Jurkat, Clone E6-1 (cell line): ENCODE measurements at places on chromosomes 3 and 15.

- no peak for DNase-seq
Observed at GRCh38 chr15:85616549-85617110, 178.1 kb downstream of the KLHL25 start.

GRCh38 chr3:182234881-182235280, 523.2 kb downstream of the SOX2 start:
- no peak for DNase-seq

DNA sequence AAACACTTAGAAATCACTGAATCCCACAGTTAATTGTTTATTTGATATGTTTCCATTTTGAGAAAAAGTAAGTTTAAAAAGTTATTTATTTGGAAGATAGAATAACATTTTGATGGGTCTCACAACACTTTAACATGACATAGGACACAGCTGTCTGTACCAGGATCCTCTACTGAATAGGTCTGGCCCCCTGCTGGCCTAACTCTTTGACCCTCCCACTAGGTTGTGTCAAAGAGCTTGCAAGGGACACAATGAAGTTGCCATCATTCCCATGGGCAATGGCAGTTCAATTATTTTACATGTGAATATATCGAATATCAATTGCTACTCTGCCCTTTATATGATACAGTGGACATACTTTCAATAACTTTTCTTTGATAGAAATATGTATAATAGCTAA, 138.9 kb downstream of the EPHA3 start:
- peak; percentile 17 for DNase-seq

- no peak for DNase-seq
Observed at GRCh38 chr15:50190723-50191122, 8.7 kb downstream of the SLC27A2 start.

GRCh38 chr3:116393199-116393598, 52.1 kb downstream of the LSAMP start:
- no peak for DNase-seq

DNA sequence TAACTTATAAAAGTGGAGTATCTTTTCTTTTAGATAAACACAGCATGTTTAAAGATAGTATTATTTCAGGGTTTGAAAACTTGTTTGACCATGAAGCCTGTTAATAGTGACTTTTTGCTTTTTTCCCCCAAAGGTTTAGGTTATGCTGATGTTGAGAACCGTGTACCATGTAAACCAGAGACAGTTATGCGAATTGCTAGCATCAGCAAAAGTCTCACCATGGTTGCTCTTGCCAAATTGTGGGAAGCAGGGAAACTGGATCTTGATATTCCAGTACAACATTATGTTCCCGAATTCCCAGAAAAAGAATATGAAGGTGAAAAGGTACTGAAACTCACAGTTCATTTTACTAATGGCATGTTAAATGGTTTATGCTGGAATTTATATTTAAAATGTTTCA, 5.1 kb downstream of the LACTB start:
- DNase-seq = no peak

- DNase-seq = no peak
Observed at GRCh38 chr3:49219132-49219531, 47.7 kb downstream of the KLHDC8B start.

DNA sequence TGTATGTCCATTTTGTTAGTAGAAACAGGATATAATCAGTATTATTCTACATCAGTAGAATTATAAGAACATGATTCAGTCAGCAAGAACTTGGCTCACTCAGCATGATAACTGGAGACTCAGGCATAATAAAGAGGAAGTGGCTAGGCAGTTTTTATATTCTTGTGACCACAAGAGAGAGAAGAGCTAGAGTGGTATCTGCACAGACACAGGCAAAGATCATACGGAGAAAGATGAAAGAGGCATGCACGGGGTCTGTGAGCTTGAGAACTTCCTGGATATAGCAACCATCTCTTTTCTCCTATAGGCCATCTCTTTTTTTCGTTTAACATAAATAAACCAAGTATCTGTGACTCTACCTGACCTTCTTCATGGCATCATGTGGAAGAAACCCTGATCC, 46.8 kb downstream of the MYO5A start:
- peak; percentile 99 for DNase-seq

DNA sequence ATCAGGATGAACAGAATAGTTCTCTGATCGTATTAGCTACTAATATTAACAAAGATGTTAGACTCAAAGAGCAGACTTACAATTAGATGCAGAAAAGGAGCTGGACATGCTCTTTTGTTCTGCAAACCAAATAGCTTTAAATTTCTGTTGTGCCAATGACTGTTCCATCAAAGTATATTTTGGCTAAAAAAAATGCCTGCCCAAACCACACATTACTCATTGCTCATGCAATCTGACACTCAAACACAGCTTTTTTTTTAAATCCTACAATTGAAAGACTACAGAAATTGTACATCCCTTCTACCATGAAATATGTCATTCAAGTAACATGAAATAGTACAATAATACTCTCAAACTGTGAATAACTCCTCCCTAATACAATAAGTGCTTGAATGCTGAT, 48.6 kb downstream of the SHOX2 start:
- no peak for DNase-seq

DNA sequence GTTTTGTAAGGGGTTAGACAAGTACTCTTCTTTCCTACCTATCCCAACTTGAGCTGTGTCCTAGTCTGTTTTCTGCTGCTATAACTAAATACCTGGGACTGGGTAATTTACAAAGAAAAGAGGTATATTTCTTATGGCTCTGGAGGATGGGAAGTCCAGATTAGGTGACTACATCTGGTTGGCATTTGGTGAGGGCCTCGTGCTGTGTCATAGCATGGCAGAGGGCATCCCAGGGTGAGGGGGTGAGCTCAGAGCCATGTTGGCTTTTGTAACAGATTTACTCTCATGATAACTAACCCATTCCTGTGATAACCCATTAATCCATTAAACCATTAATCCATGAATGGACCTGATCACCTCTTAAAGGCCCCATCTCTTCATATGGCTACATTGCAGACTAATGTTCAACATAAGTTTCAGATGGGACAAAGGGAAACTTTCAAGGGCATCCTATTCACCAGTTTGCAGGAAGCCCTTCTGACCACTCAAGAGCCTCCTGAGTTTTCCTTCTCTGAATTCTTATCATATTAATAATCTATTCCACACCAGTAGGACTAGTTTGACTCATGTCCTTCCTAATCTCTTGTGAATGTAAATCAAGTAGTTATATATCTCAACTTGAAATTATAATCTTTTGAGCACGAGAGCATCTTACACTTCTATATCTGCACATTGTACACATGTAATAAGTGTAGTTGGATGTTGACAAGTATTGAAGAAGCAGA, 185.7 kb upstream of the ZPLD1 start:
- DNase-seq = no peak

DNA sequence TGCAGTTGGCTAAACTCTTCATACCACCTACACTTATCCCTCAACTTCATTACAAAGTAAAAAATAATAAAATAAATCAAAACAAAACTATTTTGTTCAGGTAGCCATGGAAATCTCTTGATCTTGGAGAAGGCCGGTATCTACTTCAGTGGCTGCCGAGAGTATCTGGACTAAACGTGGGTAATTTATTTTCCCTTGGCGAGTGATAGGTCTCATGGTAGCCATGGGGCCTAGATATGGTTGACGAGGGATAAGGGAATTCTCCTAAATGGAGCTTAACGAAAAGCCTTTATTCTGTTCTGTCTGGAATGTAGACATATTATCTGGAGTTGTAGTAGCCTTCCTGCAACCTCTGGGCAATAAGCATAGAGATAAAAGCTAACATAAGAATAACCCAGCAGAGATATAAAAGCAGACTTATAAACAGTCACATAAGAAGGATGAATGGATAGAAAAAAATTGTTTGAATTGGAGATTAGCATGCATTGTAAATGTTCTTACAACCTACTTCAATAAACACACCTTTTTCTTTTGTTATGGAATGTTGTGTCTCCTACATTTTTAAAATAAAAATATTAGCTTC, 281.3 kb upstream of the ARRDC4 start:
- DNase-seq = no peak

DNA sequence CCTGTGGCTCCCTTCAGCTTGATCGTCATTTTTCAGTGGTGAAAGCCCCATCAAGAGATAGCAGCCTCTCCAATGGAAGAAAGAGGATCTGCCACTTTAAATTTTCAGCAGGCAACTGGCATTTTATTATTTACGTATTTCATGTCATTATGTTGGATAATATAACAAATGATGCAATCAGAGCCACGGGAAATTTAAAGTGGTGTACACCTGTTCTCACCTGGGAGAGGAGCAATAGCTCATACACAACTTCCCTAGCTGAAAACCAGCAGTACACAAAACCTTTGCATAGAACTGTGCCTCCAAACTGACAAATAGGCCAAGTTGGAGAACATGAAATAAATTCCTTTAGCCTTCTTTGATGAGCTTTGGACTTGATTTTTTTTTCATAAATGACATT, 136.9 kb downstream of the SATB1 start:
- DNase-seq = no peak

- DNase-seq = no peak
Observed at GRCh38 chr3:5427021-5427420, 239.5 kb downstream of the EDEM1 start.

DNA sequence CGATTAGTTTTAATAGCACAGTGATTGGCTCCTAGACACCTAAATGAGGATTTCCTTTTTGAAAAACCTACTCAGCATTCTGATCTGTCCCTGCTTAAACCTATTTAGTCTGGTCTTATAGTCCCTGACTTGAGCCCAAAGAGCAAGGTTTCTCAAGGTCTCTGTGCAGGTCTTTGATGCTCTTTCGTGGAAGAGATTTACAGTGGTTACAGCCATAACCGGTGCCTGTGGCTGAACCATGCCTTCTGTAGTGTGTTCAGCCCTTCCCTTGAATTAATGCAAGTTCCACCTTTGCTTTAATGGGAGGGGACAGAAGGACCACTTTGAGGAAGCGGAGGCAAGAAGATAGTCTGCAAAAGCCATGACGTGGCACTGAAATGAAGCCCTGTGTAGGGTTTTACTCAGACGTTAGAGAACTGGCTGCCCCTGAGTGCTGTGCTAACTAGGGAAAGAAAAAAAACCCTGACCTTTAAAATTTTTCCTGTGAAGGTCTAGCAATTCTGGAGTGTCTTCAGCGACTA, 43.0 kb downstream of the ZBTB38 start:
- DNase-seq = peak; percentile 14

GRCh38 chr15:89125088-89125826, 37.0 kb downstream of the ABHD2 start:
- no peak for DNase-seq

DNA sequence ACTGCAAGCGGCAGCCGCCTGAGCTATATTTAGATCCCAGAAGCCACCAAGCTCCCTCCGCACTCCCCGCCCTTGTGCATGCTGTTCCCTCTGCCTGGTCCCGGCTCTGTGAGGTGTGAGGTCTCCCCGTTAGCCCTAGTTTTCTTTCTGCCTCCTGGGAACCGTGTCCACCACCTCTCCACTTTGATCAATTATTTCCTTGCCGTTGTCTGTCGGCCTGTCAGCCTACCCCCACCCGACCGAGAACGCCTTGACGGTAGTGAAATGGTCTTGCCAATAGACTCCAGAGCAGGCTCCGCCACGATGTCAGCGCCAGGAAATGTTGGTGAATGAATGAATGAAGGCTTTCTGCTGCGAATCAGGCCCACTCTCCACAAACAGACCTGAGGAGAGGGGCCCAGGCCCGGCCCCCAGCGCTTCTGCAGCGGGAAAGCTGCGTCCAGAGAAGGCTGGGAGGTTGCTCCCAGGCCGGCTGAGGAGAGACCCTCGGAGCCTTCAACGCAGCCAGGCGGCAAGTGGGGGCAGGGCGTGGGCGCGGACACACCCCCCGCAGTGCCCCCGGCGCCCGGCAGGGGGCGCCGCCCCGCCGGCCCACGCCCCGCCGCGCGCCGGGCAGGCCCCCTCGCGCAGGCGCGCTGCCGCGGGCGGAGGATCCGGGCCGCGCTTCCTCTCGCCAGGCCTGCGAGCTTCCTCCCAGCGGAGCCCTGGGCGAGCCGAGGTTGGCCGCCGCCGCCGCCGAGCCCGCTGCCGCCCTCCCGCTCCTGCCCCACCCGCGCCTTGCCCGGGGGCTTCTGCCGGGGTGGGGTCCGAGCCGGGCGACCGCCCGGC, at the start of gene CSK:
TSS of gene CSK (plus strand) at position 650 of the 828 bp plus-strand sequence. CDS start 16,218 bp downstream, outside the sequence.
- DNase-seq = no peak

DNA sequence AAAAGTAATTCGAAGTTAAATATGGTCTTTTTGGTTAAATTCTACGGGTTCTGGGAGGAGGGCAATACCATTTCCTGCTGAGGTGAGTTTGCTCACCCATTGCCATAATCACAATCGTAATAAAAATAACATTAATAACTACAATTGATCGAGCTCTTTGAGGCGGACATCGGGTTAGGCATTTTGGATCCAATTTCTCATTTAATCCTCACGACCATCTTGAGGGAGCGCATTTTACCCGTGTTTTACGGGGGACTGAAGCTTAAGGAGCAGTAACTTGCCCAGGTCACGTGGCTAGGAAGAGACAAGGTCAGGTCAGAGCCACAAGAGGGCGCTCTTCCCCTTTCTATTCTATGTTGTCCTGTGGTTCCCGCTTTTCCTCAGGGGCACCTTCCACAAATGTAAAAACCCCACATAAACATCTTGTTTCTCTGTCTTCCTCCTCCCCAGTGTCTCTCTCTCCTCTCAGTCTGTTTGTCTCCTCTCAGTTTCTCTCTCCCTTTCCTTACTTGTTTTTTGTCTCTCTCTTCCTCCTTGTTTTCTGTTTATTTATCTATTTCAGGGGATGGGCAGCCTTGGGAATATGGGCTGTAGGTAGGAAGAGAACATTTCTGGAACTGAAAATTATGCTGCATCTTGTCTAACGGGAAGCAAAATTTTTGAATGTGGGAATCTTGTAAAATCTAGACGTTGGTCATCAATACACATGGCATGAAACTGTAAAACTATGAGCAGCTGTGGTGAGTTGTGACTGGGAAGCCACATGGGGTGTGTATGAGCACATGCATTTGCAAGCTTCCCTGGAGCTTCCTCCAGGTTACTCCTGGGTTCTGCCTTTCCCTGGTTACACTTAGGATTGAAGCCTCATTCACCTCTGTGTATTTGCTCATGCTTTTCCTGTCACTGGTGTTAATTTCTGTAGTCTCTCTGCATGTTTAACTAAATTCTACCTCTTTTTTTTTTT, 71.0 kb downstream of the SQOR start:
- peak; percentile 86 for DNase-seq

DNA sequence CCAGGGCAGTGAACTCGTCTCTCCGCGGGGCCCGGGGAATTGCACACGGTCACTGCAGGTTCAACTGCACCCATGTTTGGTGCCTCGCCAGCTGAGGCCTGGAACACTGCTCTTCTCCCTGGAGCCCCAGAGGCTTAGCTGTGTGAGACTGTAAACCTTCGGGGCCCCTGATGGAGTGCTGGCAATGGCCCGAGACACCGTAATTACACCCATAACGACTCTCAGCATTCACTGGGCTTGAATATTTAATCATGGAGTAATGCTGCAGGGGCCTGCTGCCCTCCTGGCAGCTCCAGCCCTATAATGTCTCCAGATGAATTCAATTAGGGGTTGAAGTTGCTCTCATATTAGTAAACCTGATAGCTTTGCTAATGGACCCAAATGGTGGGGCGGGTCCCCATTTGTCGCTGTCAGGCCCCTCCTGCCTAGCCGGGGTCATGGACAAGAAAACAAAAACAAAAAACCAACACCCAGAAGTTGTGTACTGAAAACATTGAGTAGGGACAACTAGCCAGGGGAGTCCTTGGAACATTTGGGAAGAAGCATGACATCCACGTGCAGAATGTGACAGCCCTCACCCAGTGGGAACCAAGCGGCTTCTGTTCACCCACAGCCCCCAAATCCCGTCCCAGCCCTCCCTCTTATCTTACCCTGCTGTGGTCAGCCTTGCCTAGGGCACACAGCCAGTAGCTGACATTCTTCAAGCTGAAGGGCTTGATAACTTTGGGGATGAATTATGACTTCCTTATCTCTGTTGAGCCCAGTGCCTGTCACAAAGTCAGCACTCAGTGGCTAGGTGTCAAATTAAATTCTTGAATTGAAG, 74.3 kb upstream of the SCN5A start:
- DNase-seq = no peak
